GM23338 (cell line): ENCODE measurements at places on chromosomes 16 and 17.

DNA sequence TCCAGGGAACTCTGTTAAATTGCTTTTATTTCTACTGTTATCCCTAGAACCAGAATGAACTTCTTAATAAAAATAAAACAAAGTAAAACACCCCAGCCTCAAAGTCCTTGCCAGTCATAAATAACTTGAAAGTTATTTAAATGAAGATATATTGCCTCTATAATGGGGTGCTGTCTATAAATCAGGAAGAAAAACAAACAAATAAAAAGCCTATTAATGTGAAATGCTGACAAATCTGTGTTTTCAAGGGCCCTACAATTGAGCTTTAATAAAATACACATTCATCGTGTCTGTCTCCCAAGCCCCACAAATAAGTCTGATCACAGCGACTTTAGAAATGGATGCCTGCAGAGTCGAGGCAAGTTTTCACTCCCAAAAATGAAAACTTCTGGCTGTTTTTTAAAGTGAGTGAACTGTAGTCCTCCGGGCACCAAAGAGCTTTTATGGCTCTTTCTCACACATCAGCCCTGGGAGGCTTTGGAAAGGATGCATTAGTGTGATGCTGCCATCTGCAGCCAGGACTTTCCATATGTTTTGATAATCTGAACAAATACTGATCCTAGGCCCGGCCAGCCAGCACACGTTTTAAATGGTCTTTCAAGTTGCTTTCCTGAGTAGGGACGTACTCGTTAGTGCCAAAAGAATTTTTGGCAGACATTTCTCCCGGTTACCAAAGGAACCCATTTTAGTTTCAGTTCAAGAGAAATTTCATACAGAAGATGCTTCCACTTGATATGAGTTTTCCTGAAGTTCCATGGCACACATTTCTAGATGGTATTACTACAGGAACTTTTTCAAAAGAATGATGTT lies 16.3 kb downstream of the NACA2 start:
- DNase-seq: peak; percentile 65

DNA sequence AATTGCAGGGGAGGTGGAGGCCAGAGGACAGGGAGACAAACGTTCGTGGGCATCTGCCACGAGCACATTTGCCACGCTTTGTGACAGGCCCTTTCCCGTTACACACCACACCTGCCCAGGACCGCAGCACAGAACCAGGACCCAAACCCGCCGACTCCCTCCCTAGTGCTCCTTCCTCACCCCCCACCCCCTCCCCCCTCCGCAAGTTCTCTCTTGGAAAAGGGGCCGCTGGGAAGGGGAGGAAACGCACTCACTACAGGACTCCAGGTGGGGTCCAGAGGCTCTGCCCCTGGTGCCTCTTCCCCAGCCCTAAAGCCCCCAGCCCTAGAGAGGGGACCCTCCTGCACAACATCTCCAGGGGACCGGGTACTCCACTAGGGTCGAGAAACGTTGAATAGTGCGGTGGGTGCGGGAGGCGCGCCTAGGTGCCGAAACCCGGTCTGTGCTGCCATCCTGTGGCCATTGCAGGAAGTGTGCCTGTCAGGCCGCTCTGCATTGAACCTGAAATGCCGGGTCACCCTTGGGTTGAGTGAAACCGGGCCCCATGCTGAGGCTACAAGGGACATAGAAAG lies 21.9 kb upstream of the EIF1 start:
- peak; percentile 91 for DNase-seq

- no peak for DNase-seq
Measured at GRCh38 chr17:17403065-17403464, 73.7 kb upstream of the MED9 start.

DNA sequence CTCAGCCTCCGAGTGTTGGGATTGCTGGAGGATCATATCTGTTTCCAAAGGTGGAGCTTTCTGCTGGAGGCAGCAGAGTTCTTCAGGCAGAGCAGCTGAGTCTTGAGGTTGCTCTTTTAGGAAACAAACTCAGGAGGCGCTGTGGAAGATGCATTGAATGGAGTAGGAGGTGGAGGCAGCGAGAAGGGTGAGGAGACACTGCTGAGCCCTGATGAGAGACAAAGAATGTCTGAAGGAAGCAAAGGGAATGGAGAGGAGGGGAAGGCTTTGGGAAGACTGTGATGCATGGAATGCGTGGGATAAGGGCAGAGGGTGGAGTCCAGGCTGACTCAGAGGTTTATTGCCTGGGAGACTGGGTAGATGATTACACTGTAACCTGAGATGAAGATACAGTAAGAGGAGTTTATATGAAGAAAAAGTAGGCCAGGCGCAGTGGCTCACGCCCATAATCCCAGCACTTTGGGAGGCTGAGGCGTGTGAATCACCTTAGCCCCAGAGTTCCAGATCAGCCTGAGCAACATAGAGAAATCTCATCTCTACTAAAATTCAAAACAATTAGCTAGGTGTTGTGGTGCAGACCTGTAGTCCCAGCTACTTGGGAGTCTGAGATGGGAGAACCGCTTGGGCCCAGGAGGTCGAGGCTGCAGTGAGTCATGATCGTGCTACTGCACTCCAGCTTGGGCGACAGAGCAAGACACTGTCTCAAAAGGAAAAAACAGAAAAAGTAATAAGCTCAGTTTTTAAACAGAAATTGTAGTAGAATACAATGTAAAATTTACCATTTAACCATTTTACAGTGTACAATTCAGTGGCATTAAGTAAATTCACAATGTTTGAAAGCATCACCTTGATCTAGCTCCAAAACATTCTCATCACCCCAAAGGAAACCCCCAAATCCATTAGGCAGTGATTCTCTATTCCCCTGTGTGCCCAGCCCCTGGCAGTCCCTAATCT lies 17.8 kb upstream of the TMEM219 start:
- peak; percentile 80 for DNase-seq

- DNase-seq: peak; percentile 86
Measured at GRCh38 chr17:44376124-44376523, 12.5 kb upstream of the FAM171A2 start.

GRCh38 chr17:17845046-17845775 lies 8.4 kb upstream of the SREBF1 start:
- DNase-seq: no peak

GRCh38 chr17:7878234-7878633 lies 10.4 kb upstream of the CHD3 start:
- no peak for DNase-seq

DNA sequence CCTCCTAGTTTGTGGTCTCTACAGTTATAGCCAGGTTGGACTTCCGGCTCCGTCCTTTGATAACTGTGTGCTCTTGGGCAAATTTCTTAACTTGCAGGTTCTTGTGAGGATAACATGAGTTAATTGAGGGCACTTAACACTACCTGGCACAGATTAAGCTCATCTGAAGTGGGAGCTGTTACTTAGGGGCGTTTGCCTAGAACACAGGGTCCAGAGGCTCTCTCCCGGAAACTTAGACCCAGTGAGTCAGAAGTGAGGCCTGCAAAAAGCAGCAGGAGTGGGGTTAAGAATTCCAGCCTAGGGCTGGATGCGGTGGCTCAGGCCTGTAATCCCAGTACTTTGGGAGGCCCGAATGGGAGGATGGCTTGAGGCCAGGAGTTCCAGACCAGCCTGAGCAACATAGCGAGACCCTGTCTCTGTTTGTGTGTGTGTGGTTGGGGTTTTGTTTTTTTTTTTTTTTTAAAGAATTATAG lies 1.4 kb downstream of the MVP start:
- DNase-seq: no peak

GRCh38 chr17:30996486-30996885 lies 25.6 kb downstream of the RNF135 start:
- no peak for DNase-seq

GRCh38 chr16:75251280-75252048 lies at the start of gene BCAR1:
BCAR1 (minus strand) TSS chr16:75251624; CDS start chr16:75251482, 142 bp downstream.
- DNase-seq: peak; percentile 95

GRCh38 chr17:49278076-49278475 lies 47.5 kb upstream of the PHOSPHO1 start:
- no peak for DNase-seq

- no peak for DNase-seq
Measured at GRCh38 chr17:81703747-81704654, 834 bp downstream of the MRPL12 start.

DNA sequence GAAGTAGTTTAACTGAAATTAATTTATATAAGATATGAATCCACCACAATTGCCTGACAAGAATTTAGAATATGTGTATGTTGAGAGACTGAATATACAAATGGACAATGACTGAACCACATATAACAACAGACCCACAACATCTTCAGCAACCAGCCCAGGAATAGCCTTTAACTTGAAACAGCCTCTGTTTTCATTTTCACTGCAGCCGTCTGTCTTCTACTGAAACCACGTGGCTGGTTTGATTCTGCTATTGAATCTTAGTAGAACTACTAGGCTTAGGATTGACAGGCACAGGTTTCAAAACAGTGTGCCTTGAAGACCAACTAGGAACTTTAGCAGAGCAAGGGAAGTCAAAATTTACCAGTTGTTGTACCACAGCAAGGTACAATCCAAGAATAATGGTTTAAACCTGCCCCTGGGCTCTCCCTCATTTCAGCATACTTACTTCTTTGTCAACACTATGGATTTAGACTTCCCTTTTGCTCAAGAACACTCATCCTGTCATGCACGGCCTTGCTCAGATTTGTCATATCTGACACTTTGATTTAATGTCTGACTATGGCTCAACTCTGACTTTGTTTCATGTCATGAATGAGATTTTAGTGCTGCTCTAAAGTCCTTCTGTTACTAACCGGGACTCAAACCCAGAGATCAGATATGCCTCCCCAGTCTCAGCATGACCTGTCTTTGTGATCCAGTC lies 355.0 kb downstream of the KIF2B start:
- no peak for DNase-seq

GRCh38 chr17:63035695-63036094 lies 69.7 kb downstream of the TANC2 start:
- DNase-seq: no peak

GRCh38 chr17:42814633-42815399 lies 9.3 kb downstream of the BECN1 start:
- DNase-seq: no peak

- DNase-seq: peak; percentile 56
Measured at GRCh38 chr17:81870131-81870980, 781 bp downstream of the ARHGDIA start.

DNA sequence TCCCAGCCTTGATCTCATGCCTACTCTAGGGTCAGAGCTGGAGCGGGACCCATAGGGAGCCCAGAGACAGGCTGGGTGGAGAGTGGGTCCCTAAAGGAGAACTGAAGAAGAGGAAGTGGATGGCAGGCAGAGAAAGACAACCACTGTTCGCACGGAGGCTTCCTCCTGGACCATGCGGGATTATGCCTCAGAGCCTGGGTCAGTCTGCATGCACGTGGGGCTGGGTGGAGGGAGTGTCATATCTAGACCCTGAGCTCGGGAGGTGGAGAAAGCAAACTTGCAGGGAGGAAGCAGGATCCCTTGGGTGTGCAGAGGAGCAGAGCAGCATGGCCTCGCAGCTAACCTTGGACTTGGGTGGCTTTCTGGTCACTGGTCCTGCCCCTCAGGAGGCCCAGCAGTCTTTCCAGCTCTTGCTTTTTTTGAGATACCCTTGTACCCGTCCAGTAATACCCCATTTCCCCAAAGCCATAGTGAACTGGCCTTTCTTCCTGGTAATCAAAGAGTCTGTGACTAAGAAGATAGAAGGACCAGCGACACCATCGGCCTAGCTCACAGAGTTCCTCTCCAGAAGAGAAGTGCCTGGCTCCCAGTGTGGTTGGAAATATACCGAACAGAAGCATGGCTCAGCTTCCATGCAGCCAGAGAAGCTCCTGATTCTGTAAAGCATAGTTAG lies 344.2 kb downstream of the CPPED1 start:
- DNase-seq: no peak

- no peak for DNase-seq
Measured at GRCh38 chr17:3189961-3190360, 7.4 kb upstream of the OR1A2 start.

- no peak for DNase-seq
Measured at GRCh38 chr16:86959091-86959651, 358.0 kb downstream of the C16orf95 start.

DNA sequence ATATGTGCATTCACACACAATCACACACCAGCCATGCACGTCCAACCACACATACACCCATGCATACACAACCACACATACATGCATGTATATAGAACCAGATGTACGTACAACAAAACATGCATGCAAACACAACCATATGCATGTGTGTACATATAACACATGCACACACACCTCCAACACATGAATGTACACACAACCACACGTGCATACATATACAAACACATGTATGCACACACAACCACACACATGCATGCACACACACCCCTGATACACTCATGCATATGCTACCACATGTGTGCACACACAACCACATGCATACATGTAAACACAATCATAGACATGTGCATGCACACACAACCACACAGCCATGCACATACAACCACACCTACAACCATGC lies 52.0 kb upstream of the SDK2 start:
- DNase-seq: no peak

DNA sequence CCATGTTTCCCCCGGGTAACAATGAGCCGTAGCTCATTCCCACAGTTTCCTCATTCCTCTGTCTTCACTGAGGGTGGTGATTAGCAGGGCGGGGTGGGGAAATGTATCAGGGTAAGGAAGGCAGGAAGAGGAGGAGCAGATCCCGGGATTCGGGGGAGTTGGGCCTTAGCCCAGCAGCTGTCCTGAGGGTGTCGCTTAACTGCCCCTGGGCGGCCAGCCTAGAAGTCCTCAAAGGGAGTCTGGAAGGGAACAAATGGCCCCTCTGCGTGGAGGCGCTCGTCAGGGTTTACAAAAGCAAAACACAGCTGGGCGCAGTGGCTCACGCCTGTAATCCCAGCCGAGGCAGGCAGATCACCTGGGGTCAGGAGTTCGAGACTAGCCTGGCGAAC lies 14.3 kb downstream of the MLYCD start:
- no peak for DNase-seq

DNA sequence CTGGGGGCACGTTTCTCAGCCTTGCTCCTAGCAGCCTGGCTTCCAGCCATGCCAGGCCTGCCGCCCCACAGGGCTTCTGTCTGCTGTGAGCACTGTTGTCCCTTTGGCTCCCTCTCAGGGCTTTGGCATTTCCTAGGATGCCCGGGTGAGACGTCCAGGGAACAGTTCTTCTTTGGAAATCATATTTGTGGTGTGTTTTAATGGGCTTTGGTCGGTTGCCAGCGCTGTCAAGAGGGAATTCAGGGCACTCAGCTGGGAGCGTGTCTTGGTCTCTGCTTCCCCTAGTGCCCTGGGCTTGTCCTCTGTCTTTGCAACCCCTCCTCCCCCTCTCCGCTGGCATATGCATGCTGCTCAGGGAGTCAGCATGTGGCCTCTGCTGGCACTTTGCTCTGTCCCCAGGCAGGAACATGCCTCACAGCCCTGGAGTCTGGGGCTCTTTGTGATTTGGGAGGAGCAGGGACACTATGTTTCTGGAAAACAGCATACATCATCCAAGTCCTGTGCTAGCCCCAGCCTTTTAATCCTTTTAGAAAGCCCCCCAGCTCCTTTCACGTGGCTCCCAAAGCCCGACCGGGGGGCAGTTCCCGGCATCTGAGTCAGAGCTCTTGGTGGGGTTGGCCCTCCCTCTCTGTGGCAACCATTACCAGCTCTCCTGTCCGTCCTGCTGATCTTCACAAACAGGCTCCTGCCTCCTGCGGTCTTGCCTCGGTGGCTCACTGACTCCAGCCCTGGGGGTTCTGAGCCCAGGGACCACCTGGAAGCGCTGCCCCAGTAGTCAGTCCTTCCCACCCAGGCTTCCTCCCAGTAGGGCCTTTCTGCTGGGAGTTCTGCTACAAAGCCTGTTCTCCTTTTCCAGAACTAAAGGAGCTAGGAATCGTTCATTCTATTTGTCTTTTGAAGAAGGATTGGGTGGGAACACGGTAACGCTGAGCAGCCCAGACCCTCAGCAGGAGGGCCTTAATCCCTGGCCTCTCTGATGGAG lies 26.7 kb downstream of the SAP30BP start:
- peak; percentile 15 for DNase-seq

- no peak for DNase-seq
Measured at GRCh38 chr16:7650431-7650830, 317.8 kb downstream of the RBFOX1 start.

GRCh38 chr17:51121620-51122472 lies 1.2 kb upstream of the SPAG9 start:
- peak; percentile 82 for DNase-seq
